ENCODE measurements at places on chromosomes 3 and 15.

- DNase-seq: no peak
These were observed 756.6 kb upstream of the ARPP21 start for GRCh38 chr3:34882764-34883163.

- DNase-seq: no peak
These were observed 163.6 kb downstream of the SERPINI1 start for GRCh38 chr3:167899093-167899492.

GRCh38 chr15:49715211-49715610 is 94.4 kb downstream of the DTWD1 start:
- no peak for DNase-seq

- DNase-seq: no peak
These were observed 2.5 kb downstream of the TMEM266 start for GRCh38 chr15:76062286-76062685.

GRCh38 chr3:152497457-152497856 is 228.7 kb downstream of the MBNL1 start:
- DNase-seq: no peak

DNA sequence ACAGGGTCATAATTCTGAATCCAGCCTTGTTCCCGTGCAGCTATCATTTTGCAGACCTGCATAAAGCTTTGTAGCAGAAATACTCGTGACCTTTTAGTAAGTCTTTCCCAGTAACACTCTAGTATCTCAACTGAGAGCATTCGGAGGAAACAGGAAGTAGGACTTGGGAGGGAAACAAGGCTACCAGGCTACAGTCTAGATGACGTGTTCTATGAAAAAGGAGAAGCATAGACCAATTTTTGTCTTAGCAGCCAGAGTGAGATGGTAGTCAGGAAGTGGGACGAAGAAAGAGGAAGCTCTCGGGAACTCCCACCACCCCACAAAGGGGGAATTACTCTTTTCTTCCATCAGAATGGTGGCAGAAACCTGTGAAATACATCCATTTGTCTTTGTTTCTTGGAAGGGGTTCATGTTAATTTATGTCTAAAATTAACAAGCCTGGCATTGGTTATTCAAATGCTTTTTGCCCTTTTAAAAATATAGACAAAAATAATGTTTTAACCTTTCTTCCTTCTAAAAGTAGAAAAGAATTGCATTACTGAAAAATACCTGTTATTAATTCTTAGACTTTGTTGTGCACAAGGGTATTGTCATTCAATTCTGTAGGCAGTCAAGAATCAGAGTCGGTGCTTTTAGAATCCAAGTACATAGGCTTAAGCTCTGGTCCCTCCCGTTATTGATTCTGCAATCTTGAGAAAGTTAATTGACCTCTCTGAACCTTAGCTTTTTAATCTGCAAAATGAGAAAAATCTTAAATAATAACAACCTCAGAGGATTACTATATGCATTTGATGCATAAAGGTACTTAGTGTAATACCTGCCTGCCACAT is 1.6 kb upstream of the SUCNR1 start:
- DNase-seq: no peak

- DNase-seq: no peak
These were observed 184.0 kb downstream of the IGSF11 start for GRCh38 chr3:118850687-118851086.

DNA sequence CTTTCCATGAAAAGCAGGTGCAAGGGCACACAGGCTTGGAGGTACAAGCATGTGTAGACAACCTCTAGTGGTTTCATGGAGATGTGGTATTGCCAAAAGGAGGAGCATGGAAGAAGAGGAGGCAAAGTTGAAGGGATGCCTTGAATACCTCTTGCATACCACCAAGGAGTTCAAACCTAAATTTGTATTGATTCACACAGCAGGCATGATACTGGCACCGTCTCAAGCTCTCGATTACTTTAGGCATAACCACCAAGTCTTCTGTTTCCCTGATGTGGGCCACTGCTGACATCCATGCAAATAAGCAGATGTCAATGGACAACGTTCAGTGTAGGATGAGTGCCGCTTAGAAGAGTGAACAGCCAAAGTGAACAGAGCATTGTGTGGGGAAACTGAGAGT is 87.1 kb downstream of the SCN11A start:
- no peak for DNase-seq

DNA sequence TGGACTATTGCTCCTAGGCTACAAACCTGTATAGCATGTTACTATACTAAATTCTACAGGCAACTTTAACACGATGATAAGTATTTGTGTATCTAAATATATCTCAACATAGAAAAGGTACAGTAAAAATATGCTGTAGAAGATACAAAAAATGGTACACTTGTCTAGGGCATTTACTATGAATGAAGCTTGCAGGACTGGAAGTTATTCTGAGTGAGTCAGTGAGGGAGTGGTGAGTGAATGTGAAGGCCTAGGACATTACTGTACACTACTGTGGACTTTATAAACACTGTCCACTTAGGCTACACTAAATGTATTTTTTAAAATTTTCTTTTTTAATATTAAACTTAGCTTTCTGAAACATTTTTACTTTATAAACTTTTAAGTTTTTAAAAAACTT is 140.5 kb upstream of the SGO1 start:
- no peak for DNase-seq

DNA sequence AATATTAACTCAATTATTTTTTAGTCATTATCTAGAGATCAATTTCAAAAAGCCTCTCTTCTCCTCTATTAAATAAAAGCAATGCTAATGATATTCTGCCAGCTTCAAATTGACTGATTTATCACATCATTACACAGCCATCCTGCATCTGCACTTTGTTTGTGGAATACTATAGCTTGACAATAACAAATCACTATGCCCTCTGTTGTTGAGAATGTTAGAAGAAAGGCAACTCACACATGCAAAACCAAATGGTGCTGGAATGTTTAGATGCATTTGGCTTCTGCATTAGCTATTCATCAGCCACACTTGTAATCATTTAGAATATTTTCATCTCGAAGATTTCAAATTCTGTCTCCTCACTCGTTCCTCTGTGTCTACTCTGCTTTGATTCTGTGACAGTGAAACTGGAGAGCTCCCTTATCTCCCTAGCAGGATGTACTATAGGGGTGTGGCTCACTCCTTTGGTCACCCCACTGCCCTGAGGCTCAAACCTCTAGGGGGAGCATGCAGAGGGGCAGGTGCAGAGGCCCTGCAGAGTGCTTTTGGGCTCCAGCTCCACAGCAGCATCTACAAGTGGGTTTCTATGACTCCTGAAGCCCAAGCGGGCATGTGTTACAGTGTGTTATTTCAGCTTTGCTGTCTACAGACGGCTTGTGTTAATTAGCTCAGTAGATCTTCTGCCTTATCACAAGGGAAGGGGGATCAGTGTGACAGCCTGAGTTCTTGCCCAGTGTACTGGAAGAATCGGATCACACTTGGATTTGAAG is 454.1 kb upstream of the BCHE start:
- no peak for DNase-seq

DNA sequence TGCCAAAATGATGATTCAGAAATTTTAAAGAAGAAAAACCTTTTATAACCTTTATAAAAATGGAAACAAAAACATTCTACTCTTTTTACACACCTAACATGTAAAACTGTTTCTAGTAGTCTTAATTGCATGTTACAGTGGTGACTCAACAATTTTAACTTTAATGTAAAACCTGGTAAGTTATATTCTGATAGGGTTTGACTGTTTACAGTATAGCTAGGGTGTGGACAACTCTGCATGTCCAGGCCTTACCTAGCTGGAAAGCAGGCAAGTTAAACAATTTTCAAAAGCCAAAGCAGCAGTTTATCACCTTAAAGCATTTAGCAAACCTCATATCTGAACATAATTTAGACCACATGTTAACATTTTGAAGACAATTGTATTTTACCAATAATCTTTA is 328.5 kb downstream of the NEK10 start:
- DNase-seq: no peak

GRCh38 chr3:111735243-111735758 is 123.8 kb upstream of the PHLDB2 start:
- DNase-seq: no peak

GRCh38 chr15:59282515-59283337 is 76.1 kb downstream of the LDHAL6B start:
- no peak for DNase-seq

GRCh38 chr3:172980849-172981248 is 160.2 kb downstream of the SPATA16 start:
- DNase-seq: no peak

DNA sequence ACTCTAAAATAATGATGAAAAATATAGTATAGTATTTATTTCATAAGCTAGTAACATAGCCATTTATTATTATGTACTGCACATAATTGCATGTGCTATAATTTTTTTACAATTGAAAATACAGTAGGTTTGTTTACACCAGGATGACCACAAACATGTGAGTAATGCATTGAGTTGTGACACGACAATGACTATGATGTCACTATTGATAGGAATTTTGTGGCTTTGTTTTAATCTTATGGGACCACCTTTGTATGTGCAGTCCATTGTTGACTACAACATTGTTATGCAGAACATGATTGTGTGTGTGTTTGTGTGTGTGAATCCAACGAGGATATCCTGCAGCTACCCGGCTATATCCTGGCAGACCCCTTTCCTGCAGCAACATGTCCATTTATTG is 372.2 kb upstream of the MCTP2 start:
- no peak for DNase-seq

DNA sequence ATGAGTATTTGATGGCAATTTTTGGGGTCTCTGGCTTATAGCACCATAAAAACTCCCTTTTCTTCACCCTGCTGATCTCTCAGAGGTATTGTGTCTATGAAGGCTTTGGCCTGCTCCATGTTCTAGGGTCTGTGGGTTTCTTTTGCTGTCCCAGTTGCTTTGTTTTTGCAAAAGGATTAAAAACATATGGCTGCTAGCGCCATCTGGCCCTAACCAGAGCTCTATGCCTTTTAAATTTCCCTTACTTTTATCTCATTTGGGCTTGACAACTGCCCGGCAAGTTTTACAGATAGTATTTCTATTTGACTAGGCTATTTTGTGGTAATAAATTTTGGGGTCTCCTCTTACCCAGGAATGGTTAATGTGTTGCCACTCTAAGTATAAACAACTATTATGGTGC is 6.4 kb upstream of the GHRL start:
- DNase-seq: no peak

All from activated CD8-positive, alpha-beta memory T cell treated with anti-CD3 and anti-CD28 coated beads, Interleukin-2, amount 50 U/mL, for 48 hours (primary cell).